GM03348 (cell line): ENCODE measurements at places on chromosomes 2 and 18.
A peak's percentile ranks its signal among the peaks of the same experiment; 100 is the strongest.

- no peak for DNase-seq
Measured at GRCh38 chr2:53535234-53535840, 232.3 kb upstream of the CHAC2 start.

GRCh38 chr2:220315098-220315823, 687.8 kb downstream of the SLC4A3 start:
- DNase-seq, result no peak

DNA sequence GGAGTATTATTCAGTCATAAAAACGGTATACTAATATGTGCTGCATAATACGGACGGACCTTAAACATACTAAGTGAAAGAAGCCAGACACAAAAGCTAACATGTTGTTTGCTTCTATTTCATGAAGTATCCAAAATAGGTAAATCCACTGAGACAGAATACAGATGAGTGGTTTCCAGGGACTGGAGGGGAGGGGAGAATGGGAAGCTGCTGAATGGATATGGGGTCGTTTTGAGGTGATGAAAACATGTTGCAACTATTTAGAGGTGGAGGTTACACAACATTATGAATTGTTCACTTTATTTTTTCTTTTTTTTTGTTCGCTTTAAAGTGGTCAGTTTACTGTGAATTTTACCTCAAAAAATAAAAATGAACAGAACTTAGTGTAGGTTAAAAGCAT, 52.9 kb downstream of the RAB10 start:
- DNase-seq, result no peak

DNA sequence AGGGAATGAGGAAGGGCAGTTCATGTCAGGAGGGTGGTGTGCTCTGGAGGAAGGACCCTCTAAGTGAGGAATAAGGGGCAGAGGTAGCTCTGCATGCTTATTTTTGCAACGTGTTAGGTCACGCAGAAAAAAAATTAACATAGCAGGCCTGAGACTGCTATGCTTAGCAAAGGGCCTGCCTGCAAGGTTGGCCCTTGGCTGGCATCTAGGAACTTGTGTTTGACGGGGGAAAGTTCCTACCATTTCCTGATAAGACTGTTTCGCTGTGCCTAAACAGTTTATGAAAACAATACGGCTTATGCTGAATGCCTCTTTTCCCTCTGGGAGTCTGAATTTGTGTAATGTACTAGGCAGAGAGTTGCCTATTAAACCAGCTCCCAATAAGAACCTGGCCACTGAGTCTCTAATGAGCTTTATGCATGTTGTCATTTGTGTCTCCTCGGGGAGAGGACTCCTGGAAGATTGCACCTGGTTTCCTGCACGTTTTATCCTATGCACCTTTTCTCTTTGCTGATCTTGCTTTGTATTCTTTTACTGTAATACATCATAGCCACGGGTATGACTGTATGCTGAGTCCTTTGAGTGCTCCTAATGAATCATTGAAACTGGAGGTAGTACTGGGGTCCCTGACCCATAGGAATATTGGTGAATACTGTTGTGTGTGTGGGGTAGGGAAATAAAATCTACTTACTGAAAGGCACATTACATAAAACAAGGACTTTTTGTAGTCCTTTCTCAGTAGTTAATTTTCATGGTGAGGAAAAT, 169.0 kb downstream of the PRPF40A start:
- DNase-seq, result no peak

DNA sequence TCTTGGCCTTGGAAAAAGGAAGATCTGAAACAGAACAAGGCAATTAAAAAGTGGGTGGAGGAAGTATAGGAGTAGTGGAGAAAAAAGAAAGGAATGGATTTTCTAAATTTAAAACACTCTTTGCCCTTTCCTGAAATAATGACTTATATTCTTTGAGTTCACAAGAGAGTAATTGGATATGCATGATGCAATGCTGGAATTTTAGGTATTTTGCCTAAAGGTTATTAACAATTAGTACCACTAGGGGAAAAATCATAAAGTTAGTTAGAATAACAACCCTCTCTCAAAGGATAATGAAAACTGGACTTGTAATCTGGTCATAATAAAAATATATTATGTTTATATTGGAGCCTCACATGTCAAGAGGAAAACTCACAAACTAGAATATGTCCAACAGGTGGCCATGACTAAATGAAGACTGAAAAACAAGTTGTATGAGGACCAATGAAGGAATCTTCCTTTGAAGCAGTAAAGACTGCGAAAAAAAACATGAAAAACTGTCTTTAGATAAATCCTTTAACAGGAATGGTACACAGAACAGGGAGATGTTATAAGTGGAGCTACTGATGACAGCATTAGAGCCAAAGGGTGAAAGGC, 281.8 kb downstream of the NCKAP5 start:
- peak; percentile 19 for DNase-seq

- no peak for DNase-seq
Measured at GRCh38 chr2:43407935-43408334, 181.5 kb upstream of the ZFP36L2 start.

- DNase-seq, result no peak
Measured at GRCh38 chr18:11669271-11669947, 19.7 kb upstream of the GNAL start.

- DNase-seq, result peak; percentile 70
Measured at GRCh38 chr18:49561289-49562193, at the start of gene LIPG. Gene LIPG (plus strand): TSS chr18:49562057. CDS start chr18:49562309, 252 bp downstream.

GRCh38 chr2:240986787-240987411, 11.5 kb upstream of the SNED1 start:
- peak; percentile 81 for DNase-seq

DNA sequence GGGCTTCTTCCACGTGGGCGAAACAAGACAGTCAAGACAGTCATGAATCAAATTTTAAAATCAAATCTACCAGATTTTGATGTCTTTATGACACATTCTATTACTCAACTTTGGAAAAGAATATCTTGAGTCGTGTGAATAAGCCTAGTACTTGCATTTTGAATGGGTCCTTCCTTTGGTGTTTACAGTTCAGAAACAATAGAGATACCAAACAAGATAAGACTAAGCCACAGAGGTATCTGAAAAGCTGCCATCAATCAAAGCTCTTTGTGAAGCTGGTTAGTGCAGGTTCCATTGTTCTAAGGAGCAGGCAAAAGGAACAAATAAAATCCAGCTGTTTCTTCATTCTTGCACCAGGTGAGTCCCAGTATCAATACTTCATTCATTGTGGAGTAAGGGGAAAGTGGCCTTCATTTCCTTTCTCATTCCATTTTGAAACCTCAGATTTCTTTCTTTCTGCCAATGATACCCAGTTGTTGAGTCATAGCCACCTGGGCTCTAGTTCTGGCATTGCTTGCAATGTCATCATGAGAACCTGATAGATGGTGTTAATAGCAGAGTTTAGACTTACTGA, 151.7 kb upstream of the L3MBTL4 start:
- no peak for DNase-seq

DNA sequence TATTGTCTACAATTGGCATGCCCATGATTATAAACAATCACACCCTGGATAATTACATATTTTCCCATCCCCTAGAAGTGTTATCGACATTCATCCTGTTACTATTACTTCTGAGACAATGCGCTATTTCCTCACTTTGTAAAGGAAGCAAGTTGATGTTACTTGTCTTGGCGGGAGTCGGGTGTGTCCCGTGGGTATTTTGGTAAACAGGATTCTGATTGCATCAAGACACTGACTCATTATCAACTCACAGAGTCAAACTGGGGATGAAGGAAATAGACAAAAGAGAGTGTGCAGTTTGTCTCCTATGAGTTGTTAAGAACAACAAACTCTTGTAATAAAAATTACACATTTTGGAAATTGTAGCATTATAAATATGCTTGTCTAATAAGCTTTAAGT, 142.7 kb downstream of the GALR1 start:
- no peak for DNase-seq

- no peak for DNase-seq
Measured at GRCh38 chr18:59657012-59657411, 40.2 kb downstream of the CCBE1 start.

DNA sequence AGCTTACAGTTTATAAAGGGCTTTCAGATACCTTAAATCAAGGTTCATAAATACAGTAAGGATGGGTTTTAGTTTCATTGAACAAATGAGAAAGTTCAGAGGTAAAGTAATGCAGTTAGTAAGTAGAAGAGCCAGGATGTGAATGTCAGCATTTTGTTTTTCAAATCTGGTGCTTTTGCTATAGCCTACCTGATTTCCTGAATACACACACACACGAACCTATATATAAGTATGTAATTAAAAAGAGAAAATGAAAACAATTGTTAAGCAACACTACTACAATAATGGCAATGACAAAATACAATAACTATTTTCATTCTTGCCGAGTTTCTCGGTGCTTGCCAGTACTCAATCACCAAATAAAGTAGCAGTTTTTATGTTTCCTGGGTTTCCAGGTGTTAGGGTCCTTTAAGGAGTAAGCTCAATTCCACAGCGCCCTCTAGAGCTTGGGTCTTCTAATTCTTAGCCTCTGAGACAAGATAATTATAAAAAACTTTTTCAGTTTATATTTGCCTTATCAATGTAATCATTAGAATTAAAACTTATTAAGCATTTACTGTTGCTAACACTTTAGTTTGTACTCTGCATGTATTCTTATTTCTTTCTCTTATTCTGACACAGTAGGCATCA, 512.9 kb upstream of the ACVR2A start:
- peak; percentile 28 for DNase-seq

GRCh38 chr18:9097349-9097748, 5.2 kb upstream of the NDUFV2 start:
- no peak for DNase-seq

DNA sequence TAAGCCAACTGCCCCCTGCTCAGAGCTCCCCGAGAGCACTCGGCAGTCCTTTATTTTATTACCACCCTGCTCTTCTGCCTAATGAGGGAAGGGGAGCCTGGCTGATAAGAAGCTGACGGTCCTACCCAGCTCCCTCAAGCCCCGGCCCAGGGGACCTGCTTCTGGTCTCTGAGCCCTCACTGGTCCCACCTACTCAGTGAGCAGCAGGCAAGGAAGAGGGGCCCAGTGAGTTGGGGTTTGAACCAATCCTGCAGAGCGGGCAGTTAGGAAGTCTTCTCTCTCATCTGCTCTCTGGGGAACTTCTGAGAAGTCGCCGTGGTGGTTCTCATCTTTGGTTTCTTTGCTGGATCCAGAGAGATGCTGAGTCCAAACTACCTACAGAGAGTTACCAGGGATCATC, 218.9 kb downstream of the NDUFA10 start:
- DNase-seq, result no peak

- DNase-seq, result no peak
Measured at GRCh38 chr2:99944019-99944418, 198.4 kb downstream of the AFF3 start.

DNA sequence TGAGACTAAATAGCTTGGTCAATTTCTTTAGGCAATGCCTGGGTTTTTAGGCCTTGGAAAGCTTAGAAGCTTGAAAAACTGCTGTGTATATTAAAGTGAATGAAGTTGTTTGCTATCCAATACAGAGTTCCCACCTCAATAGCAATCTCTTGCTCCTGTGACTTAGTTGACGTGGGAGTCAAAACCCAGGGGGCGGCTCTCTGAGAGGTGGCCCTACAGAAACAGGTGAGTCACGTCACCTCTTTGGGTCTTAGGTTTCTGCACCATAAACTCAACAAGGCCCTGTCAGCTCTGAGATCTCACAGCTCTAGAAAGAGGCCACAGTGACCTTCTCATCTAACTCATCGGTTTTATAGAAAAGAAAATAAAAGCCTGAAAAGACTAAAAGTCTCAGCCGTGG, 79.6 kb downstream of the ADD2 start:
- no peak for DNase-seq

- DNase-seq, result no peak
Measured at GRCh38 chr18:35549564-35549963, 32.0 kb upstream of the GALNT1 start.

- no peak for DNase-seq
Measured at GRCh38 chr2:114113518-114113917, 223.6 kb downstream of the ACTR3 start.

- DNase-seq, result peak; percentile 65
Measured at GRCh38 chr2:120346667-120347358, 877 bp downstream of the INHBB start.

GRCh38 chr2:217794133-217794986, 208.4 kb downstream of the TNS1 start:
- DNase-seq, result peak; percentile 2

GRCh38 chr2:206160807-206161179, 1.1 kb downstream of the EEF1B2 start:
- no peak for DNase-seq

- DNase-seq, result no peak
Measured at GRCh38 chr2:2795438-2796091, 464.5 kb upstream of the MYT1L start.

DNA sequence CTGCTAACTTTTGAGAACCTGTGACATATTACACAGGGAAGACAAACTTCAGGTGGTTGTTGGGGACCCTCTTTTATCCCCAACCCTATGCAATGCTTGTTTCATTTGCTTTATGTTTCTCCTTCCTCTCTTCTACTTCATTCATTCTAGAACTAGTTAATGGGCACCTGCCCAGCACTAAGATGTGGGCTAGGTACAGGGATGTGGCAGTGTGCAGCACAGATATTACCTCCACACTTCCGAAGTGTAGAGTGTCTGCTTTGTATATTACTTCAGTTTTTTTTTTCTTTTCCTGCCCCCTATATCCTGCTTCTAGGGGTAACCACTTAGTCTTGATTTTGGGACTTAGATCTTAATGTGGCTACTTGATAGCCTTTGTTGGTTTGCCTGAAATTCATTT, 35.1 kb downstream of the CD28 start:
- no peak for DNase-seq

DNA sequence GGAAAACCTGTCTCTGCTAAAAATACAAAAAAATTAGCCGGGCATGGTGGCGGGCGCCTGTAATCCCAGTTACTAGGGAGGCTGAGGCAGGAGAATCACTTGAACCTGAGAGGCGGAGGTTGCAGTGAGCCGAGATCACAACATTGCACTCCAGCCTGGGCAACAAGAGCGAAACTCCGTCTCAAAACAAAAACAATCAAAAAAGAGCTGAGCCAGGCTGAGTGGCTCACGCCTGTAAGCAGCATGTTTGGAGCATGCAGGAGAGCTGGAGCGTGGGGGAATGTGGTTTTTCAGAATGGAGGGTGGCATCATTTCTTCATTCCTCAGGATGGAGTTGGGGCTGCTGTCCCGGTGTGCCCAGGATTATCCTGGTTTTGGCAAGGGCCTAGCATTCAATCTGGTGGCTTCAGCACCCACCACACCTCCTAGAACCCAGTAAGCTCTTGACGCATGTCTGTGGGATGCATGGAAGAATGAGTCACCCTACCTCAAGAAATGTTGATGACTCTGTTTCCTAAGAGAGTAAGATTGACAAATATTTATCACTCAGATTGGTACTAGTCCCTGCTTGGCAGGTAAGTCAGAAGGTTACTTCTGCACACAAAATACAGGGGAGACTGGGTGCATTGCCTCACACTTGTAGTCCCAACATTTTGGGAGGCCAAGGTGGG, 90.2 kb upstream of the ODC1 start:
- DNase-seq, result peak; percentile 54

DNA sequence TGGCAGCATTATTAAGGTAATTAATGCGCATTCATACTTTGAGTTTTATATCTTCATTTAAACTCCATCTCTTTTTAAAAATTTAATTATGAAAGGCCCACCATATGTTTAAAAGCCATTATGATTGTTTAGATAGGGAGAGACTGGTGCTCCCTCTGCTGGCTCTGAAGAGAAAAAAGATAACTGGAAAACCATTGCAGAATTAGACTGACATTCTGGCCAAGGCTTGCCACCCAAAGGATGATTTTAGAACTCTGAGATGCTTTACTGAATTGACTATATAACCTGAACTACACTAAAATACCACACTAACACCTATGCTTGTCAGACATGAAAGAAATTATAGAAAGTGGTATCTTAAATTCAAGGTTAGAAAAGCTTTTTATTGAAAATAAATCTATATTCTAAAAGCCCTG, 127.6 kb upstream of the SPOPL start:
- peak; percentile 33 for DNase-seq
